ENCODE measurements at places on chromosomes 16 and 17.

- no peak for DNase-seq
These were observed 9.2 kb downstream of the TAF1C start for GRCh38 chr16:84177741-84178073.

DNA sequence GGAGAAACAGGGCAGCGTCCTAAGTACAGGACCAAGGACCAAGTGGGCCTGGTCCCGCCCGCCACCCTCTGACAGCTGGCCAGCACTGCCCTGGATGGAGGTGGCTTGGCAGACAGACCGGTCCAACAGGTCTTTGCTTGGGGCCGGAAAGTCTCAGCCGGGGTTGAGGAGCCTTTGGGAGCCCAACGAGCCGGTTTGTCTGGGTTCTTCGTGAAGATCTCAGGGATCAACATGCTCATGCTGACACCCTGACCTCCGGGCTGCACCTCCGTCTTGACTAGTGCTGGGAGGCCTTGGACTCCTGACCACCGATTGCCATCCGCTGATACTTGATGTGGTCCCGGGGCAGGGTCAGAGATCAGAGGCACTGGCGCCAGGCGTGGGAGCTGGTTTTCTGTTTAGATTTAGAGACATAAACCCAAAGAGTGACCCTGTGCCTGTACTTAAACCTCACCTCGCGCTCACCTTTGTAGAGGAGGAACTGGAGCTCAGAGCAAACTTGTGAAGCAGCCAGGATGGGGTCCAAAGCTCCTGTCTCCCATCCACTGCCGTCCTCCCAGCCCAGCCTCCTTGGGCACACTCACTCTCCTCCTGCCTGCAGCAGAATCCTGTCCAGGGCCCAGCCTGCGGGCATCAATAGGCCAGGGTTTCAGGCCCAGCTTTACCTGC is 92.1 kb upstream of the GSE1 start:
- DNase-seq, result no peak

- DNase-seq, result no peak
These were observed 3.4 kb upstream of the MLLT6 start for GRCh38 chr17:38701504-38702165.

GRCh38 chr17:38554430-38555350 is 51.1 kb downstream of the SRCIN1 start:
- DNase-seq, result peak; percentile 26

All from HL-60 (cell line).